NCI-H2171 (cell line): ENCODE measurements at places on chromosomes 1 and 21.

DNA sequence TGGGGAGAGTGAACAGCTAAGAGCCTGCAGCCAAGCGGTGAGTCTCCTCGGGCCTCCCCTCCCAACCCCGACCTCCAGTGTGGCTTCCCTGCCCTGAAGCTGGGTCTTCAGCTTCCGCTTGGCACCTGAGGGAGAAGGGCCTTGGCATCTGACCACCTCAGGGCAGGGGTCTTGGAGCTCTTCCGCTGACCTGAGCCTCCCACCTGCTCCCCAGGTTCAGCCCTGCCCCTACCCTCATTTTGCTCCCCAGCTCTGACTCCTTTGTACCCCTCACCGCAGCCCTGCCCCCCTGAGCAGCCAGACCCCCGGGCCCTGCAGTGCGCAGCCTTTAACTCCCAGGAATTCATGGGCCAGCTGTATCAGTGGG lies 4.9 kb downstream of the ADAMTSL4 start:
- no peak for DNase-seq

GRCh38 chr1:26401891-26402290 lies 8.7 kb upstream of the LIN28A start:
- no peak for DNase-seq

- no peak for DNase-seq
Observed at GRCh38 chr1:152029144-152029928, 7.5 kb downstream of the S100A11 start.

- no peak for DNase-seq
Observed at GRCh38 chr21:25977068-25977611, 193.4 kb downstream of the APP start.

- DNase-seq, result no peak
Observed at GRCh38 chr21:41124641-41125201, 43.2 kb upstream of the BACE2 start.

DNA sequence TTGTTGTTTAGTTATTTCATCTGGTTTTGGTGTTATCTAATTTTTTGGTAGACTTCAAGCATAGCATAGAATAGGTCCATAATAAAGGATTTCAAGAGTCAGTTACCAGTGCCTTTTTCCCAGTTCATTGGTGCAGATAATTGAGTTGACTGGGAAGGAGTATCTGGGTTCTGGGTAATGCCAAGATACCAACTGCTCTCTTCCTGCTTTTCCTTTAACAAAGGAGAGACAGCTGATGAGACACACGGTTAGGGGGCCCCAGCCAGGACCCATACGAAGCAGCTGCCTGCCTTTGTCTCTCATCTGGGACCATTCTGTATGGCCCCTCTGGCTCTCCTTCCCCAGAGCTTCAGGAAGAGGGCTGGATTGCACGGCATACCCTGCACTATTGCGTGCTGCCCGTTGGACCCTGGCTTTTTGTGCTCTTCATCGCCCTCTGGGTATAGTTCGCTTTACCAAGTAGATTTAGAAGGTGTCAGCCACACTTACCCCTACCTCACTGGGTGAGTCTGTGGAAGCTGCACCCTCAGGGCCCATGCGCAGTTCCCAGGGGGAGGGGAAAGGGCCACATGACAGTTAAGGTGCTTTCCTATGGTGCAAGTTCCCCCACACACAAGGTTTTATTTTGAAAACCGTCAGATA lies 7.0 kb downstream of the NAV1 start:
- DNase-seq, result no peak

DNA sequence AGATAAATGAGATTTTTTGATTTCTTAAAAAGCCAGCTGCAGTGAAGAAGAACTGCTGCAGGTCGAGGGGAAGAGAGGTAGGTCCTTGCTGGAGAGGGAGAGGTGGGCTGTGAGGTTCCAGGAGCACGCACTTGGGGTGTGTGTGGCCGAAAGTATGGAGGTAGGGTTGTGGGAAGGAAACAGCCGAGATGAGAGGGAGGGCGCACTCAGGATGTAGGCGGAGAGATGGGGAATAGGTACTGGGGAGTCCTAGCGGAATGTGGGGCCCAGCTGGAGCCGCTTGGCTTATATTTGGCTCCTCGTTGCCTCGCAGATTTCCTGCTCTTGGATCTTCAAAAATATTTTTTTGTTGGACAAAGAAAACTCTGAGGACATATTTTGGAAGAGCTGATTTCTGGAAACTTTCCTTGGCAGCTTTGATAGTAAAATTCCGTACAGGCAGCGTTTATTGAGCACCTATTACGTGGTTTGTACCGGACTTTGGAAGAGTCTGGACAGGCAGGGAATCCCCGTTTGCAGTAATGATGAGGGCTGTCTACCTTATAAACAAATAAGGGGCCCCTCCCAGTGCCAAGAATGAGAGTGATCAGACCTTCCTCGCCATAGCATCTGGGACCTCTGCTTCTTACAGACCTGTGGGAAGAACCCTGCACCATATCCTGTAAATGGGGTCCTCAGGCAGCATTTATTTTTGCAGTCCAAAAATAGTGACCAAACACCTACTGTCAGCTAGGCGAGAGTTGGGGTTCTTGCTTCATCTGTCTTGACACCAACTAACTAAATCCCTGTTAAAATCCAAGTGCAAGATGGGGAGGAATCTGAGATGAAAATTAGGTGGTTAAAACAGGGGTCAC lies 1.5 kb downstream of the LRRC8D start:
- DNase-seq, result no peak

DNA sequence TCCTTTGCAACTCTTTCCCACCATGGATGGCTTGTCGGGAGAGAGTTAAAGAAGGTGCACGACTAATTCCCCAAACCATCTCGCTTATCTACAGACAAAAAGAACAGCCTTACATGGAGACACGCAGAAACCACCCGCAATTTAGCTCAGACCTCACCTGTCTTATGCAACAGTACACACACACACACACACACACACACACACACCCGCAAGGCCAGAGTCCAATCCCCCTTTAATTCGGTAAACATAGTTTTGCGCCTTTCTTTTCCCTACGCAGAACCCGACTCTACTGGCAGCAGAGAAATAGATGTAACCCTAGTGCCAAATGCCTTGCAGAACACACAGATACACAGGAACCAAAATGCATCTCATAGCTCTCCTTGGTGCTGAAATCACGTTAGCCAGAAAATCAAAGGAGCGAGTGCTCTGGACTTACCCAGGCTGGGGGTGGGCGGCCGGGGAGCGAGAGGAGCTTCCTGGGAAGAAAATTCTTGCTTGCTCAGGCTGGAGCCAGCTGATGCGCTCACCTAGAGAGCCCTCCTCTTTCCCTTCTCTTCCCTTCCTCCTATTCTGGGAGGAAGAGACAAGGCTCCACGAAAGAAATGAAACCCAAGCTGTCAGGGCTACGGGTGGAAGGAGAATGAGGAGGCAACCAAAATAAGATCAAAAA lies 470 bp downstream of the TNR start:
- DNase-seq, result no peak

- no peak for DNase-seq
Observed at GRCh38 chr1:112983537-112984131, 27.6 kb upstream of the SLC16A1 start.

GRCh38 chr1:219330001-219330400 lies 156.3 kb downstream of the LYPLAL1 start:
- DNase-seq, result no peak

DNA sequence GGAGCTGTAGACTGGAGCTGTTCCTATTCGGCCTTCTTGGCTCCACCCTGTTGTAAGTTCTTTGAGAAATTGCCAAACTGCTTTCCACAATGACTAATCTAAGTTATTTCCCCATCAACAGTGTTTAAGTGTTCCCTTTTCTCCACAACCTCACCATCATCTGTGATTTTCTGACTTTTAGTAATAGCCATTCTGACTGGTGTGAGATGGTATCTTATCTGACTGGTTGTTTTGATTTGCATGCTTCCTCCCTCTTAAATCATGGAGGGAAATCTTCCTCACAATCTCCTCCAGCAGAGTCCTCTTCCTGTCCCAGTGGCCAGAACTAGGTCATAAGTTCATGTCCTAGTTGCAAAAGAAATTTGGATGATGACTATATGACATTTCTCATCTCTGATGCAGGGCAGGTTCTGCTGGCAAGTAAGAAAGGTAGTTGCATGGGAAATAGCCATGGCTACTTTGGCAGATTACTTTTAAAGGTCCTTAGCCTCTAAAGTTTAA lies 294.0 kb downstream of the LRRC40 start:
- no peak for DNase-seq

DNA sequence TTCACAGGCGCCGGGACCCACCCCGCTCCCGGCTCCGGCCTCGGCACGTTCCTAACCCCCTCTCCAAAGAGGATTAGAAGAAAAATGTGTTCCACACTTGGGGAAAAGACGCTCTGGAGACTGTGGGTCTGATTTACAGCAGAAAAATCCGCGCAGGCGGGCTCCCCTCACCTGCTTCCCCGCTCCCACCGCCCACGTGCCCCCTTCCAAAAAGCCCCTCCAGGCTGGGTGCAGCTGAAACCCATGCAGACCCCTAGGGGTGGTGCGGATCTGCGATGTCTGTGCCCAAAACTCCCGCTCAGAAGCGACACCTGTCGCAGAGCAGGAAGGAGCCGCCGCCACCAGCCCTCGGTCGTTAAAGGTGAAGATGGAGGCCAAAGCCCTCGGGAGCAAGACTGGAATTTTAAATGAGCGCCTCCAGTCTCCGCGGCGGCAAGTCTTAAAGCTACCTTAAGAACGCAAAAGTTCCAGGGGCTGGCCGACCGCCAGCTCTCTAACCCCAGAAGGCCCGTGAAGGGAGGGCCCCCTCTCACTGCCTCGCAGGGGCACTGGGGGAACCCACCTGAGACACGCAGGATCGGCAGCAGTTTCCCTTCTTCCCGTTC lies 688 bp upstream of the CHD5 start:
- DNase-seq, result peak; percentile 39

- no peak for DNase-seq
Observed at GRCh38 chr1:231165371-231165770, 3.5 kb downstream of the TRIM67 start.

GRCh38 chr1:226625326-226625725 lies 76.8 kb downstream of the STUM start:
- DNase-seq, result no peak
